EH (cell line): ENCODE measurements at places on chromosomes 5 and 9.
A peak's percentile ranks its signal among the peaks of the same experiment; 100 is the strongest.

- DNase-seq = no peak
Measured at GRCh38 chr9:136203408-136204144, 1.4 kb downstream of the LHX3 start.

DNA sequence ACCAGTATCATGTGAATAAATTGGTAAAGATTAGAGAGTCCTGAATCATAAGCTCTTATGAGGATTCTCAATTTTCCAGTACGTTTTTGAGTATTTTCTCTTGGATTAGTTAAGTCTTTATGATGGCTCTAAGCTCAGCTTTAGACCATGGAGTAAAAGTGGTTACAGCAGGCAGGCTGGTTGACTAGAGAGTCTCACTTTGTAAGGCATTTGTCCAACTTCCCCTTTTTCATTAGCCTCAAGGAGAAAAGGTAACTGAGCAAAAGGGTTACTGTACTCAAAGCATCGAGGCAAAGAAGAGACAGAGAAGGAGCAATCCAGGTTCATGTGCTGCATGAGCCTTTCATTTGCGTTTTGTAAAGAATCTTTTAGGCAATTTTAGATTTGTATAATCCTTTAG lies 8.5 kb downstream of the NOP16 start:
- DNase-seq = no peak

- peak; percentile 16 for DNase-seq
Measured at GRCh38 chr5:126846744-126847455, 70.0 kb downstream of the LMNB1 start.

DNA sequence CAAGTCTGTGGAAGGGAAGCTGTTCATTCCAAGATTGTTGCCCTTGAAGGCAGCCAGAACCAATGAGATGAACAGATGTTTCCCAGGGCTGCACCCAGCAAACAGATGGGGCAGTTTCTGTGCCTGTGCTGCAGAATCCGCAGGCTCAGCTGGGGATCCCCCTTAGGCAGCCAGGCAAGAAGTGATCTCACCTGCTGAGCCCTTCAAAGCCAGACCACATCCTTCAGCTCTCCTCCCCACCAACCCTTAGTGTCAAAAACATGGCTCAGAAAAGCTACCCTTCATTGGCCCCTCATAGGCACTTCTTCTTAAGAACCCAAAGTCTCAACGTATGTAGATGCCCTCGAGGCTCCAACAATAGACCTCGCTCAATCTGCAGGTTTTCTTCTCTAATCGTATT lies 626.7 kb downstream of the CCDC171 start:
- no peak for DNase-seq

DNA sequence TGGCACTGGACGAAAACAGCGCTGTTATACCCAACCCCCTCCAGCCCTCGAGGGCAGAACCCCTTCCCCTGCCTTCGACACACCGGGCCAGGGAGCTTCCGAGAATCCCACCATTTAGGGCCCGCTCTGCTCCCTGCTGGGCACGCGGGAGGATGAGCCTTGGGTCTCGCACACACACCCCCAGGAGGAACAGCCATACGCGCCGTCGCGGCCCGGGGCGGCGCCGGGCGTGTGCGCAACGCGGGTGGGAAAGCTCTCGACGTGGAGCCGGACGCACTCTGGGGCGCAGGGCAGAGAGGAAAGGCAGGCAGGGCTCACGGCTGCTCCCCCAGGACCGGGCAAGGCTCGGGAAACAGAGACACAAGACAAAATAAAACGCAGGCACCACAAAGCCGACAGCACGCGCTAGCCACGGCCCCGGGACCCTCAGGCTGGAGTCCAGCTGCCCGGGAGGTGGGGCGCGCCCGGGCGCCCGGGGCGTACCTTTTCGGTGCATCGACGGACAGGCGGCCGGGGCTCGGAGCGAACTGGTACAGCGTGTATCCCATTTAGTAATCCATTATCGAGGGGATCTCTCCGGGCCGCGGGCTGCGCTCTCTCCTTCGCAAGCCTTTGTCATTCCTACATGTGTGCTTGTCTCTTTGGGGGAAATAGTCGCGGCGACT lies 789 bp downstream of the SEMA6A start:
- DNase-seq = peak; percentile 13

DNA sequence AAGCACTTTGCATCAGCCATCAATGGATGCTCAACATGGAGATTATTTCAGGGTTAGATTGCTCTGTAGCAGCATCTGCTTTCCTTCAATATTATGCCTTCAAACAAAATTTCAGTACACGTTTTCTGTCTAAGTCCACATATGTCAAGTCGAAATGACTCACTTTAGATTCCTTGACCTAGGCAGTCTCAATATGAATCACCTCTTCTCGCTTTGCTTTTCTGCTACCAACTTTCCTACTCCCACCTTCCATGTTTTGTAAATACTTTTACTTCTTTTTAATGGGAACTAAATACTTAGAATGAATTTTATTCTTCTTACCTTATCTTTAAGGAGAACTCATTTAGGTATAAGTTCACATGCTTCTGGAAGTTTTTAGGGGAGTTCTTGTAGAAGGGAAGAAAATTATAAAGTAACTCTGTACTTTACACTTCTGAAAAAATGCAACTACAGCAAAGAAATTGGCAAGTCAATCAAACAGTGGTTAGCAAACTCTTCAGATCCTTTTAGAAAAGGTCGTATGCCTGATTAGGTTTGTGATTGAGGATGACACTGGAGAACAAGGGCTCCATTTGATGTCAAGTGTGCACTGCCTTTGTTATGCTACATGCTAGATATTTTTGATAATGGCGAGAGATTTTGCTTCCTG lies 478.5 kb upstream of the SMARCA2 start:
- DNase-seq = no peak

DNA sequence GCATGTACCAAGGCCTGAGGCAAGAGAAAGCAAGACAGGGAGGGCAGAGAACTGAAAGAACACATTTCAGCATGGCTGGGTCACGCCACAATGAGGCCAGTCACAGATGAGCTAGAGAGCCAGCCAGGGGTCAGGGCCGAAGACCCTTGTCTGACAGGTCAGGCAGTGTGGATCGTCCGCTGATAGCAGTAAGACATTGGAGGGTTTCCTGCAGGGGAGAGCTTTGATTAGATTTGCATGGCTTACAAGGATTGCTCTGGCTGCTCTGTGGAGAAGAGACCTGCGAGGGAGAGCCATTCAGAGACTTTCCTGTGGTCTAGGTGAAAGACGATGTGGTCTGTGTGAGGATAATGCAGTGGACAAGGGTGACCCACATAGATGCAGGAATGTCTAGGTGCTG lies 93.1 kb downstream of the RALGPS1 start:
- no peak for DNase-seq

DNA sequence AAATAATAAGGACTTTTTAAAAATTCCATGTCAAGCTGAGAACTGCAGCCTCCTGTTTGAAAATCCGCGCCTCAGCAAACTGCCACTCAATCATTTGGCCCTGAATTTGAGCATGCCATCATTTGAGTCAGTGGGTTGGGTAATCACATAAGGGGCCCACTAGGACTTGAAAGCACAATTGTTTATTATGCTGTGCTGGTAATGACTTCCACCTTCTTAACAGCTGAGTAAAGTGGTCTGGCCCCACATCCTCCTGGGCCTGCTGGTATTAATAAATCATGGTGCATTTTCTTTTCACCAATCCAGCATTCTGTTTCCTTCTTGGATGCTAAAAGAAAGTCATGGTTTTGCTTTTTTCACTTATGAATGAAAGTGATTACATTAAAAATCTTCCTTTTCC lies 103.0 kb upstream of the CTSL start:
- no peak for DNase-seq

DNA sequence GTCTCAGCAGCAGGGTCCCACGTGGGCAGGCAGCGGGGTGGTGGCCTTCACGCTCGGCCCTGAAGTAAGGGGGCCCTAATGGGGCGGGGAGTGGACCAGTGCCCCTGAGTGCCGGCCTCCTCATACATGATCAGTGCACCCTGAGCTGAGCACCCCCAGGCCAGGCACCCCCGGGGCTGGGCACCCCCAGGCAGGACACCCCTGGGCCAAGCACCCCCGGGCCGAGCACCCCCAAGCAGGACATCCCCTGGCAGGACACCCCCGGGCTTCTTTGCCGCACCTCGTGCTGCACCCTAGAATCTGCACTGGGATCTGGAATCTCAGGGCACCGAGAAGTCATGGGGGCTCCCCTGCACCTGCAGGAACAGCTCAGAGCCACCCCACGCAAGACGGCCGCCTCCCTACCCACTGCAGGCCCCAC lies 51.4 kb downstream of the EXD3 start:
- DNase-seq = no peak

GRCh38 chr5:44844744-44845143 lies 36.0 kb downstream of the MRPS30 start:
- DNase-seq = no peak

DNA sequence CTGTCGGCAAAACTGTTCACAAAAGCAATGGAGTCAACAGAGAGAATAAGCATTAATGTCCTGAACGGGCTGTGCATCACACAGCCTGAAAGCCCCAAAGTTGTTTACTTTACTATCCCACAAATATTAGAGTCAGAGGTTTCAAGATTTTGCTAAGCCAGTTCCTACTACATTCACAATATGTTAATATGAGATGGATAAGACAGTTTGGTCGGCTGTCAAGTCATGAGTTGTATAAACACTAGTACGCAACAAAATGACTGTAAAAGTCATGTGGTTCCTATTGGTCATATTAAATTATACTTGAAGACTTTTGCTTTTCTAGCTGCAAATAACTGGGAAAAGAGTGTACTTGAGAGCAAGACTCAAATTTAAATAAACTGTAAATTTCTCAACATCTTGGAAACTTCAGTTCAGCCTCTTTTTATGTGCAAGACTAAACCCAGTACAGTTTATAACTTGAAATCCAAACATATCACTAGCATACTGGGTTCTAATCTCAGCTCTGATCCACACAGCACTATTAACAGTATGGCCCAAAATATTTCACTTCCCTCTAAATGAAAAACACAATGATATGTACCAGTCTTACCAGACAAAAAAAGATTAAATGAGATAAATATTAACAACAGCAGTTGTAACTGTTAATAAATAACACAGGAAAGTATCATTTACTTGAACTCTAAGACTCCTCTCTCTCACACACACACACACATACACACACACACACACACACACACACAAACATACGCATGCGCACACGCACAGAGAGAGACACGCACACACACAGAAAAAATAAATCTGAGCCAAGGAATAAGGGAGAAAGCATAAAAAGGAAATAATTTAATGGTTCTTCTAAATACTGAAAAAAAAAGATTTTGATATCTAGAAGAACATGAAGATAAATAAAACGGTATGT lies 33.1 kb downstream of the FANCC start:
- DNase-seq = peak; percentile 58

- DNase-seq = no peak
Measured at GRCh38 chr9:118230329-118230728, 526.1 kb downstream of the TLR4 start.

DNA sequence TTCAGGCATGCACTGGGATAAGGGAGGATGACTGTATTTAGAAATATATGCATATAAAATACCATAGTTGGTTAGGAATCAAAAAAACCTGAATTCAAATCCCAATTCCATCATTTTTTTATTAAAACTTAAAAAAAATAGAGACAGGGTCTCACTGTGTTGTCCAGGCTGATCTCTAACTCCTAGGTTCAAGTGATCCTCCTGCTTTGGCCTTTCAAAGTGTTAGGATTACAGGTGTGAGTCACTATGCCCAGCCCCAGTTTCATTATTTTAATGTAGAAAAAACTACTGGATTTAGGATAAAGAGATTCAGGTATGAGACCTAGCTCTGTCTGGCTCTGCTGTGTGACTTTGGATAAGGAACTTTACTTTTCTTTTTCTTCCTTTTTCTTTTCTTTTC lies 3.3 kb upstream of the LARP1 start:
- DNase-seq = no peak

- DNase-seq = no peak
Measured at GRCh38 chr5:81014348-81014747, 54.2 kb downstream of the RASGRF2 start.

GRCh38 chr9:125428902-125429467 lies 167.4 kb downstream of the GAPVD1 start:
- DNase-seq = no peak

DNA sequence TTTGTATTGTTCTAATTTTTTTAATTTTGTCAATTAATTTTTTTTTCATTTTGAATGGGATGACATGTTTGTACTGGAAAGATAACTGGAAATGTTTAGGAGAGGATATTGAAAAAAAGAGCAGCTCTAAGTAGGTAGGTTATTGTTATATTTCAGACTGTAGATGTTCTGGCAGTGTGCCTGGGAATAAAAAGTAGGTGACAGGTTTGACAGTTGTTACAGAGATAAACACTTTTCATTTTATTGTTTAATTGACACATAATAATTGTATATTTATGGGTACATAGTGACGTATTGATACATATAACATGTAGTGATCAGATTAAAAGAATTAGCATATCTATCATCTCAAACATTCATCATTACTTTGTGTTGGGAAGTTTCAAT lies 279.1 kb downstream of the ARRDC3 start:
- DNase-seq = no peak

DNA sequence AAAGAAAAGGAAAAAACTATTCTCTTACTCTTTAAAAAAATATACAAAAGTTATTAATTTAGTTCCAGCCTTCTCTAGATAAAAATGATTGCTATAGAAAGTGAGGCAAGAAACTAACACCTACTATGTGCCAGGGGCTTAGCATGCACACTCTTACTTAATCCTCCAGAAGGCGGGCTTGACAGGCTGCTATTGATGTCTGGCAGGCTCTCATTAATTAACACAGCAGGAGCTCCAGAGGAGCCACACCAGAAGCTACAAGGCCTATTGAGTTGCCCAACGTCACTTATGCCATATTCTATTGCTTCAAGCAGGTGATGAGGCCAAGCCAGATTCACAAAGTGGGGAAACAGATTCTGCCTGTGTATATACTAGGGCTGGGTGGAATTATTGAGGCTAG lies 54.6 kb upstream of the CLINT1 start:
- DNase-seq = no peak

- DNase-seq = no peak
Measured at GRCh38 chr5:102623329-102624065, 124.7 kb upstream of the SLCO6A1 start.

DNA sequence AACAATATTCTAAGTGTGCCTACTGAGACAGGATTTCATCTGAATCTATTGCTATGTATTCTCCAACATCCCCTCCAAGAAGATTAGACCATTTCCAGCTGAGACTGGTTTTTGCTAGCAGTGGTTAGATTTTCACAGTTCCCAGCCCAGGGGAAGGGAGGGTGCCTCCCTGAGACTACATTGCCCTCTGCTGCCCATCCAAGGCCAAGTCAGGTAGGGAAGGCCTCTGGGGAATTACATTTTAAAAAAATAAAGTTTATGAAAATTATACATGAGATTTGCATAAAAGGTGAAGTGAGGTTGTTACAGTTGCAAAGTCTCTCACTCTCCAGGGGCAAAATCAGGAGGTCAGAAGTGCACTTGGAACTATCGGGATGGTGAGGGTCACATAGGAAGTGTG lies 28.0 kb upstream of the SYK start:
- DNase-seq = peak; percentile 4

DNA sequence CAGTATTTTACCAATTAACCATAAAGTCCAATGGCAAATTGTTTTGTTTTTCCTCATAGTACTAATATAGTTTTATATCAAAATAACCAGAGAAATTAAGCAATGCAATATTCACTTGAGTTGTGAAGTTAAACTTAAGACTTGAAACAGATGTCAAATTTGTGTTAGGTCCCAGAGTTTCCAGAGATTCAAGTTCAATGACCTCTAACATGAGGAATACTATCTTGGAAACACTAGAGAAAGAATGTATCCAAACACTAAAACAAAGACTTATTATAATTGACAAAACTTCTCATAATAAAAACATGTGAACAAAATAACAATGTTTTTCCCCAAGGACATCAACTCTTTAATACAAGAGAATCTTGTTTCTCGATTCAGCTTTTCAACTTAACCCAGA lies 18.0 kb downstream of the SUSD1 start:
- no peak for DNase-seq
